Colonic mucosa (tissue), 4 donors: ENCODE measurements at places on chromosomes 1 and 21.

DNA sequence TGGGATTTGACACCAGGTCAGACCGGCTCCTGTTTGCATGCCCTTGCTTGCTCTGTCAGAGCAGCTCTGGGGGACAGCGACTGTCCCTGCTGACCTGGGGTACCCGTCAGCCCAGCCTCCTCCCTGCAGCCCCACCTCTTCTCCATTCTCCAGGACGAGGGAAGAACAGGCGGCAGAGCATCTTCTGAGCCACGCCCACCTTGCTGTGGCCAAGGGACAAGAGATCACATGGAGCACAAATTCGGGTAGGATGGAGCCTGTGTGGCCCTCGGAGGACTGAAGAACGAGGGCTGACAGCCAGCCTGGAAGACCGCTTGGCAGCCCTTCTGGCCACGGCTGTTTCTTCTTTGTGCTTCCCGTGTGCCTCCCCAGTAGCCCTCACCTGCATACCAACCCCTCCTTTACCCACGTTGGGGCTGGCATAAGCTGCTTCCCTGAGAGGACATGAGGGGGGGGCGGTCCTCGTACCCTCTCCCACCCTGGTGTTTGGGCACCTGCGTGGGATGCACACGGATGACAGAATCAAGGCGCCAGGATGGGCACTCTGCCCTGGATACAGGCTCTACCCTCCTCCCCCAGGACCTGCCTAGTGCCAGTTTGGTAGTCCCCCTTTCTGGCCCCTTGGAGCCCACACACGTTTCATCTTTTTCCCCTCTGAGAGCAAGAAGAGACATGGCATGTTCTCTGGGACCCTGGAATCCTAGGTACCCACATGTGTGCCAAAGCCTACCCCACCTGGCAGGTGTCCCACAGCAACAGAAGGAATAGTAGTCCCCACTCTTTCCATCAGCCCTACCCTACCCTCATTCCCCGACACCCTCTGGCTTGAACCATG is 26.9 kb downstream of the CDK18 start:
- no peak for DNase-seq
- H3K36me3 ChIP-seq = no peaks in the 10 kb centered on the region
- H3K27ac ChIP-seq = no peak overlapping the region
- no peaks in the 10 kb centered on the region for H3K27me3 ChIP-seq
- no peak overlapping the region for H3K4me3 ChIP-seq
- H3K4me1 ChIP-seq = peaks cover 4% of the 10 kb centered on the region

DNA sequence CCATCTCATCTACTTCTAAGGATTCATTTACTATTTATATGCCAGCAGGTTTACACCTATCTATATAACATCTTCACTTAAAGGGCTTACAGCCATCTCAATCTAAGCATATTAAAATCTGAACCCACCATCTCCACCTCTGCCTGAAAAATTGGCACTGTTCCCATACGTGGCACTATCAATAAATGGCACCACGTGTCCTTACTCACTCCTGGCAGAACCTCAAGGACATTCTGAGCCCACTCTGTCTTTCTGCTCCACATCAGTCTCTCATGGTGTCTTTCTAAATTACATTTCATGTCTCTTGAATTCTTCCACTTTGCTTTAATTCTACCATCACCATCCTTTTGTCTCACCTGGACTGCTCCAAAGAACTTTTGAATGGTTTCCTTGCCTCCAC is 72.2 kb upstream of the HOOK1 start:
- H3K4me3 ChIP-seq = no peak overlapping the region
- no peak for DNase-seq
- no peaks in the 10 kb centered on the region for H3K4me1 ChIP-seq

DNA sequence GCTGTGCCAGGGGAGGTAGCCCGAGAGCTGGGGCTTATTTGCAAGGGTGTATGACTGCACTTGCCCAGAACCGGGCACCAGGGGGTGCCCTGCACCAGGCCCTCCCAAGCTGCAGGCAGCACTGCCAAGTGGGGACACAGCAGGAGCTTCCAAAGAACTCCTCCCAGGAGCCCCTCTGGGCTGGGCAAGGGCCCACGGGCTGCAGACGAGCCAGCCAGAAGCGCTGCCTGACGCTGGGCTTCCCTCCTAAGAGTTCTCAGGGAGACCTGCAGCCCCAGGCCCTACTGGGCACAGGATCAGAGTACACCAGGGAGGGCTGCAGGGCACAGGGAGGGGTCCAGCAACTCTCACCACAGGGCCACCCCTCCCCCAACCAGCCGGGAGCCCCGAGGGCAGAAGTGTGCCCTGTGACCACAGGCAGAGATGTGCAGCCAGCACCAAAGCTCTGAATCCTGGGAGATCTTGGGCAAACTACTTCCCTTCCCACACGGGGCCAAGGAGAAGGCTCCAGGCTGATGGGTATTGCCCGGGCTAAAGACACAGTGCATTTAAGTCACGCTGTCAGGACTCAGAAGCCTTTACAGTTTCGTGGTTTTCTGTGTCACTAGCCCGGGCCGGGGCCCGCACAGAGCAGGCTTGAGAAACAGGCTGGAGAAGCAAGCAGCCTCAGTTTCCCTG is 63.4 kb downstream of the KCNAB2 start:
- no peak overlapping the region for H3K27ac ChIP-seq
- DNase-seq = no peak
- H3K4me1 ChIP-seq = no peaks in the 10 kb centered on the region
- H3K27me3 ChIP-seq = no peaks in the 10 kb centered on the region
- no peak overlapping the region for H3K4me3 ChIP-seq

GRCh38 chr21:39153373-39153772 is 29.9 kb downstream of the PSMG1 start:
- H3K36me3 ChIP-seq = no peaks in the 10 kb centered on the region
- no peak overlapping the region for H3K4me3 ChIP-seq

DNA sequence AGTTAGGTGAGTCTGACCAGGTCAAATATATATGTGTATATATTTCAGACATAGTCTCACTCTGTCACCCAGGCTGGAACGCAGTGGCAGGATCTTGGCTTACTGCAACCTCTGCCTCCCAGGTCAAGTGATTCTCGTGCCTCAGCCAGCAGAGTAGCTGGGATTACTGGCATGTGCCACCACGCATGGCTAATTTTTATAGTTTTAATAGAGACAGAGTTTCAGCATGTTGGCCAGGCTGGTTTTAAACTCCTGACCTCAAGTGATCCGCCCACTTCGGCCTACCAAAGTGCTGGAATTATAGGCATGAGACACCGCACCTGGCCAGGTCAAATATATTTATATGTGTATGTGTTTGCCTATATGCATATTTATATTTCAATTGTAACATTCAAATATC is 581.5 kb upstream of the B3GALT2 start:
- no peak for DNase-seq
- no peaks in the 10 kb centered on the region for H3K27me3 ChIP-seq
- no peak overlapping the region for H3K27ac ChIP-seq
- H3K4me3 ChIP-seq = no peak overlapping the region
- no peaks in the 10 kb centered on the region for H3K36me3 ChIP-seq
- H3K4me1 ChIP-seq = no peaks in the 10 kb centered on the region
